NCI-H510A treated with DMSO at 0.1 percent for 48 hours (cell line): ENCODE measurements at places on chromosomes 4 and X.

DNA sequence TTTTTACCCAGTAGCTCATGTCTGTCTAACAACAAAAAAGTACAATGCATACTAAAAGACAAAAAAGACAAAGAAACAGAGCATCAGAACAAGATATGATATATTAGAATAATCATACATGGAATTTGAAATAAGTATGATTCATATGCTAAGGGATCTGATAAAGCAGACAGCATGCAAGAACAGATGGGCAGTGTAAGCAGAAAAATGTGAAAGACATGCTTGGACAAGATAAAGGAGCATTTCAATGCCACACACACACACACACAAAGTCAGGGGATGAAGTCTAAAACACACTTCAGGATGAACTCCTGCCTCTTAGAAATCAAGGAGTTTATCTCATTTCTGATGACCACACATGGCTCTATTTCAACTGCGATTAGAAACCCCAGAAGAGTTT, 649.6 kb upstream of the NDST4 start:
- no peak for DNase-seq

DNA sequence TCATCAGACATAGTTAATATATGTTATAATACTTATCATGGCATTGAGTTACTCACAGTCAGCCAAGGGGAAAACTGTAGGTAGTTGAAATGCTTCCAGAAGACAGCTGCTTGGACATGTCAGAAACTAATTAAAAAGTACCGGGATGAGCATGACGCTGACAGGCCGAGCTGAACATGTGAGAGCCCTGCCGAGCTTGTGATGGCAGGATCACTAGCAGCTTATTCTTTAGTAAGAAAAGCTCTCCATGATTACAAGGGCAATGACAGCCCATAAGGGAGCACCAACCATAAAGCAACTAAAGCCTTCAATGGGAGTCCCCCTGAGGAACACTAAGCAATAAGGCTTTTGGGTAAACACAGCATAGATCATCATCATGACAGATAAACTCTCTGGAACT, 435.6 kb downstream of the TLL1 start:
- no peak for DNase-seq

- no peak for DNase-seq
Measured at GRCh38 chr4:86256086-86256485, 103.8 kb downstream of the MAPK10 start.

GRCh38 chr4:140903522-140904475, 147.6 kb upstream of the TBC1D9 start:
- DNase-seq, result no peak

DNA sequence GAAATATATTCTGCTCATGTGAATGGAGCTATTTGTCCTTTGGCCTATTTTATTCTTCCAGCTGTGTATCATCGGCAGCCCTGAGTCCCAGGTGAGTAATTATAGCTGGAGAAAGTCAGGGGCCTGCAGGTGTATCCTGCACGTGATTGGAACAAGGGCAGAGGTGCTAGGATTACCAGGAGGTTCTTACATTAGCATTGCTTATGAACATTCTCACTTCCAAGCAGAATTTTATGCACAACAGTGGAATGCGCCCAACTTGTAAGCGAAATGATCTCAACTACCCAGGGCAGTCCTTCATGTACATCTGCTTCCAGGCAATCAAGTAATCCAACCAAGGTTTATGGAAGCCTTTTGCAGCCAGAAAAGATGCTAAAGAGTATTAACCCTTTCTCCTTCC, 68.9 kb upstream of the NRK start:
- no peak for DNase-seq
